ENCODE measurements at places on chromosomes 16 and 17.
A peak's percentile ranks its signal among the peaks of the same experiment; 100 is the strongest.

DNA sequence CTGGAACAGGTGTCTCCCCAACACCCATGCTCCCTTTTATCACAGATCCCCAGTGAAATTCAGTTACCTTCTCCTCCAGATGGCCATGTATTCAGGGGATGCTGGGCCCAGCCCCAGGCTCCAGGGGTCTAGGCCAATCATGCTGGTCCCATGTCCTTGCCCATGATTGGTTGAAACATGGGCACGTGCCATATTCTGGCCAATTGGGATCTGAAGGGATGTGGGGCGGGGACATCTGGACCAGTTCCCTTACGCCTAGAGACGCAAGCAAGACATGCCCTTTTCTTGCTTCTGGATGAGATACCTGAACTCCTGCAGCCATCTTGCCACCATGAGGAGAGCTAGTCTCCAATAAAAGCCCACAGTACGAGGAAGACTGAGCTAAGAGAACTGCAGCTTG, 31.0 kb upstream of the ST6GALNAC1 start:
- DNase-seq, result no peak

DNA sequence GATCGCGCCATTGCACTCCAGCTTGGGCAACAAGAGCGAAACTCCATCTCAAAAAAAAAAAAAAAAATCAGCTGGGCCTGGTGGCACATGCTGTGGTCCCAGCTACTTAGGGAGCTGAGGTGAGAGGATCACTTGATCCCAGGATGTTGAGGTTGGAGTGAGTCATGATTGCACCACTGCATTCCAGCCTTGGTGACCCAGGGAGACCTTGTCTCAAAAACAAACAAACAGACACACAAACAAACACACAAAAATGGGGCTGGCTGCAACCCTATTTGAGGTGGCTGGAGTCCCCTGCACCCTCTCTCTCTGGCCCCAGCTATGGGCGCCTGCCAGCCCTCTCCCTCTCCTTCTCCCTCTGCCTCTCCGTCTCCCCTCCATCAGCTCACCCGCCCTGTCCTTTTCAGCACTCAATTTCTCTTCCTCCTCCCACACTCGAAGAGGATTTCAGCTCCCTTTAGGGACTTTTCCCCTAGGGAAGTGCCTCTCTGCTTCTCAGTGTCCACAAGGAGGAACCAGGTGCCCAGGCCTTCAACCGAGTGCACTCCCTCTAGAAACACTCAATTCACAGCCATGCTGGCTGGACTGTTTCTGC, 17.5 kb upstream of the TFAP4 start:
- DNase-seq, result no peak

DNA sequence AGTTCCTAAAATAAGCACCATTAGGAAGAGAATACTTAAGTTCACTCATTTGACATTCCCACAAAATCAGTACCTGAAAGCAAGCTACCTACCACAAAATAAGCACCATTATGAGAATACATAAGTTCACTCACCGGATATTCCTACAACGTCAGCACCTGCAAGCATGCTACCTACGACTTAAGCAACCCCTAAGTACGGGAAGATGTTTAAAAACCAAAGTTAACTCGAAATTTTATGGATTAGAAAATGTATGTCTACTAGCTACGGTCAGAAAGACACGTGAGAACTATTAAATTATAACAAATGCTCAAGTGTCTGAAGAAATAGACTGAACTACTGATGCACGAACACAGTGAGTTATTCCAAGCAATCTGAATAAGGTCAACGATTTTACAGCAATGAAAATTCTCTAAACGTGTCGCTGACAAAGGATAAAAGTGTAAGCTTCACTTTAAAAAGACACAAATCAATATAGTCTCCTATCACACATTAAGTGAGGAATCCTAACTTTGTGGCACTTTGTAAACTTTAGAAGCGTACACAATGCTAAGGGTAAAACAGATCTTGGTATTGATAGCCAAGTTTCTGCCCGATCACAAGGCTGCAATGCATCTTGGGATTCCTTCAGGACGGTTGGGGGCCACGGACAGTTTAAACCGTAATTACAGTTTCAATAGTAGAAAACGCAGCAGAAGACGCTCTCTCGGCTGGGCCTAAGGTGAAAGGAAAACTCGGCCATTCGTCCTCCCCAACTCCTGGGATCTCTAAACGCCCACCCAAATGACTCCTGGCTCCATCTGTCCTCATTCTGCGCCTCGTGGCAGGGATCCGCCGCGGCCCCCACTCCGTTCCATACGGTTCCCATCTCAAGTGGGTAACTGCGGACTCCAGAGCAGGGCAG, 1.3 kb downstream of the GSPT1 start:
- no peak for DNase-seq

DNA sequence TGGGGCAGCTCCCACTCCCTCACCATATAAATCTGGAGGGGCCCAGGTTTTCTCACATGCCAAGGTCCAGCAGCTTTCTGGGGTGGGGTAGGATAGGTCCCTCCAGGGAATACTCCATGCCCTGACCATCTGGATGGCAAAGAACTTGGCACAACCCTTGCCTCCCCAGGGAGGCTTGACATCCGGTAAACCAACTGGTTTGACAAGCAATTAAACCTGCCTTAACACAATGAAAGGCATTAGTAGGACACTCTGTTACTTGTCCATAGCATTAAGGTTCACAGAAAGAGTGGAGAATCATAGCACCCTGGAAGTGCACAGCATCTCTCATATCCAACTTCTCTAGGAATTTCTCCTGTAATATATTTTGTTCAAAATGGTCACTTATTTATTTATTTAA, 63.9 kb upstream of the MAF start:
- DNase-seq, result no peak

GRCh38 chr16:88941913-88942909, 34.8 kb downstream of the CBFA2T3 start:
- peak; percentile 21 for DNase-seq

- no peak for DNase-seq
Measured at GRCh38 chr16:63188086-63188771, 1152.0 kb upstream of the CDH8 start.

DNA sequence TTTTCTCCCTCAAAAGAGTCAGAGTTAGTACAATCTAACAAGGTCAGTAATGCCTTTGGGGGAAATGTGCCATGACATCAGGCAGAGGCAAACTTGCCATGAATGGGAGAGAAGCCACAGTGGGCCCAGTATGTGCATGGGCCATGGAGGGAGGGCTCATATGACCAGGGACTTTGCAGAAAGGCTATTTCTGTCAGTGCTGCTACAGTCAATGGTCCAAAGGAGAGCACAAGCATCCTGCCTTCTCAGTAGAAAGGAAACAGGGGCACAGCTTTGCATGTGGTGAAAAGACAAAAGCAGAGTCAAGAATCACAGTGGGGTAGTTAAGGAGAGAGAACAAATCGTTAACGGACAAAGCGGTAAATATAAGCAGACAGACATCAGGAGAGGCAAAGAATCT, 11.2 kb upstream of the CORO6 start:
- DNase-seq, result no peak

GRCh38 chr17:60333628-60334031, 58.3 kb downstream of the USP32 start:
- no peak for DNase-seq

DNA sequence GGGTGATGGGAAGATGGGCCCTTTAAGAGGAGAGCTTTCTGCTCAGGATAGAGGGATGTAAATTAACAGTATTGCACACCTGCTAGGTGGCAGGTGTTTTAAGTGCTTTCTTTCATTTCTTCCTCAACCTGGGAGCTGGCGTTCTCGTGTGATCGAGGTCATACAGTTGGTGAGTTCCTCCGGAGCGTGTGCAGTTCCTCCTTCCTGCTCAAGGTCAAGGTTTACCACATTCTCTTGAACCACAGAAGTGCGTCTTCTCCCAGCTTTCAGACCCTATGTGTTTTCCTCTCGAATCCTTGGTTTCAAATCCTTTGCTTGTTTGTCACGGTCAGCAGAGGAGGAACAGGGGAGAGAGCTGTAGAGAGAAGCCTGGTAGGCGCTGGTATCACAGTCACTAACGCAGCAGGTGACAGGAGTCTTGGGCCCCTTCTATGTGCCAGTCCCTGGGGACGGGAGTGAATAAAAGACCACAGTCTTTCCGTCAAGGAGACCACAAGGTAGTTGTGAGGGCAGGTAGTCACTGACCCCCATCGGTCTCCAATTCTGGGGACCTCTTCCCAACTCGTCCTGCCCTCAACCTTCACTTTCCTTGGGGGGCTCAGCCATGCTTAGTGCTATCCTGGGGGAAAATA, 791 bp downstream of the DNAI2 start:
- DNase-seq, result no peak

DNA sequence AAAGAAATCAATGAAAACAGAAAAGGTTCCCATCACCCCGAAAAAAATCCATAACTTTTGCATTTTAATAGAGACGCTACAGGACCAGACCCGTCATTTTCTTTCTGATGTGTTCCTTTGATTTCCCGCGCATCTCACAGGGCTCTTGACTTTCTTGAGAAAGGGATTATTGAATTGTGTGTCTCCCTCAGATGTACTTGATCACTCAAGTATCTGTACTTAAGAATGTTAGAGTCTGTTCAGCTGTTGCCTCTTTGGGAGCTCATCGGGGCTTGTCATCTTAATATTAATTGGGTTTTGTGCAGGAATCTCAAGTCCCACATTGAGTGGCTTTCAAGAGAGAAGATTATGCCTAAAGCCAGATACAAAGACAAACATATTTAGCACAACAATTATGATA, 606.4 kb upstream of the SALL1 start:
- DNase-seq, result no peak

- no peak for DNase-seq
Measured at GRCh38 chr16:65698791-65699321, 577.0 kb upstream of the CDH11 start.

- DNase-seq, result no peak
Measured at GRCh38 chr17:30086896-30087295, 29.7 kb upstream of the NSRP1 start.

GRCh38 chr17:42042598-42043319, 7.6 kb downstream of the C17orf113 start:
- DNase-seq, result no peak

DNA sequence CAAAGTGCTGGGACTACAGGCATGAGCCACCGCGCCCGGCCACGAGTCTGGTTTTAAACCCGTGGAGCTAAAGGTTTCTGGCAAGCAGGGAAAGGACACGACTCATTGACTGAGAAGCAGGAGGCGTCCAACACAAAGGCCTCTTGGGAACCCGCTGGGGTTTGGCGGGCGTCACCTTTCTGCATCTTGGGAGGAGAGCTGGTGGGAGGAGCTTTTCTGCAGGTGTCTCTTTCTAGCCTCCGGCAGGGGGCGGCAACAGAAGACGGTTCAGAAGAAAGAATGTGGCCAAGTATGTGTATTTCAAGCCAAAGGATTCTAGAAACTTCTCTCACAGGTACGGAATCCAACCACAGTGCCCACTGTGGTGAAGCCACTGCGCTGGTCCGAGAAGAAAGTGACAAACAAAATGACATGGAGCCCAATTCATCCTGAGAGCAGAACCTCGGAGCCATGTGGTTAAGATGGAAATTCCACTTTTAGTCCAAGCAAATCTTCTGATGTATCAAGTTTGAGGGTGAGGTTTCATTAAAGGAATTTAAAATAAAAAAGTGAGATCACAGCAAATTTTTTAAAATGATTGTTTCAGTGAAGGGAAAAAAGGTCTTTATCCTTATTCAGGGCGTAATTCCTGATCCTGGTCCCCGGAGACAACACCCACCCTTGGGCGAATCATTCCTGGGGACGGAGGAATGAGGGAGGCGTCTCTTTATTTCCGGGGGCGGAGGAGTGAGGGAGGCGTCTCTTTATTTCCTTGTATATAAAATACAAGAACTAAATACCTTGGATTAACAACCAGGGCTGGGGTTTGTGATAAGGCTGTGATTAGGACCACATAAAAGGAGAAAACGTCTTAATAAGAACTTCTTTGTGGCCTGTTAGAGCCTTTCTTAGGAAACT, 97.6 kb downstream of the MRM3 start:
- no peak for DNase-seq

DNA sequence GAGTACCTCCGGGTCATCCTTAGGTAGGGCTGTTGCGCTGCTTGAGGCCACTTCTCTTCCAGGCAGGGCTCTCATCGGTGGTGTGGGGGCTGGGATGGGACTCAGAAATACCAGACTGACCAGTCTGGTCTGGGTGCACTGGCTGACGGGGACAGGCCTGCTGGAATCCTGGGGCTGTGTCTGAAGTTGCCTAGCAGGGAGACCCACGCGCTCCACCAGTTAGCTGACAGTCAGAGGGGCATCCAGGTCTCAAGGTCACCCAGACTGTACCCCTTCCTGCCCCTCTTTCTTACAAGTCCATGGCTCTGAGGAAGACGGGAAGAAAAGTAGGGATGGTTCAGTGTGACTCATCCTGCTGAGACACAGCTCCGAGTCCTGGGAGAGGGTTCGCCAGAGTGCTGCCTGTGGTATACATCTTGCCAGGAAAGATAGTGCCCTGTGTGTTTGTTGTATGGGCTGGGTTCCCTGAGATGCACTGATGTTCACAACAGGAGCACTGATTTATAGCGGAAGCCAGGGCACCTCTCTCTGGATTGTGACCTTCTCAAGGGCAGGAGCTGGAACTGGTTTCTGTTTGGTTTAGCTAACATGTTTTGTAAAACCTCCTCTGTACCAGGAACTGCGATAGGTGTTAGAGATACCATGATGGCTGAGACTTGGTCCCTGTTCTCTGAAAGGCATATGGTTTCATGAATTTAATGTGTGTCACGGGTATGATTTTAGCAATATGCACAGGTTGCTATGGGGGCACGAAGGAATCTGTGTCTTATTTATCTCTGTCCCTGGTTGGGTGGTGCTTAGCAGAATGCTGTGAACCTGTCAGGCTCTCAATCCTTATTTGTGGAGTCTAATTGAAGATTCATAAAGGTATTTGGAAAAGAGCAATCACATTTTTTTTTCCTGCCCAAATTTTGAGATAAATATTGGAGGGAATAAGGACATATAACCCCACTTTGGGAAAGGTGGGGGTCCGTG, 97.5 kb downstream of the OR1D5 start:
- DNase-seq, result no peak

DNA sequence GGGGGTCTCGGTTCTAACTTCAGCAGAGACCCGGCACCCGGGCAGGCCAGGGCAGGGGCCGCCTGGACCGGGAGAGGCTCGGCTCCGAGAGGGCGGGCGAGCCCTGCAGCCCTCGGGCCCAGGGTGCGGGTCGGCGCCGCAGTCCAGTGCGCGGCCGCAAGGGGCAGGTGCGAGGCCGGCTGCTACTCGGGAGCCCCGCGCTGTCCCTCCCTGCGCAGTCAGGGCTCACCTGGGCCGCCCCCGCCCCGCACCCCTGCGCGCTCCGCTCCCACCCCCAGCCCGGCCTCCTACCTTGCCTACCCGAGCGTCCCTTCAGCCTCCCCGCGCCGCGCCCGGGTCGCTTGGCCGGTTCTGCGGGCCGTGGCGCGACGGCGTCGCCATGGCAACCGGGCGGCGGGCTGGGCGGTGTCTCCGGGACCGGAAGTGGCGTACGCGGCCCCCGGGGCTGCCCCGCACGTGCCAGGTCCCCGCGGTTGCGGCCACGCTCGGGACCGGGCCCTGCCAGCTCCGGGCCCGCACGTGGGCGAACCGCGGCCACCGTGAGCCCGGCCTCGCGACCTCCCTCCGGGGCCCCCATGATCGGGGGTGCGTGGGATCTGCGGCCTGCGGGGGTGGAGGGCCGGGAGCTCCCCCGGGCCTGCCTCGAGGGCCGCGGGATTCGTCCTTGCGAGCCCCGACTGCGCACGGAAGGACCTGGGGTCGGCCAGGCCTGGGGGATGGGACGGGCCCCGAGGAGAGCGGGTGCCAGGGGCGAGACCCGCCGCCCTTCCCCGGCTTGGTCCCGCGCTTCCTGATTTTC, at the start of gene CYB561:
TSS of gene CYB561 (minus strand) at position 353 of the 799 bp plus-strand sequence. CDS start 8,759 bp downstream, outside the sequence.
- DNase-seq, result peak; percentile 47

- DNase-seq, result no peak
Measured at GRCh38 chr17:50798424-50799288, 31.3 kb upstream of the ANKRD40CL start.

All from NCI-H1048 (cell line).